ACHN (cell line): ENCODE measurements at places on chromosomes 2 and 18.

- DNase-seq: no peak
Measured at GRCh38 chr2:37875403-37875906, 49.6 kb upstream of the RMDN2 start.

- DNase-seq: no peak
Measured at GRCh38 chr2:61210332-61210981, 48.5 kb downstream of the C2orf74 start.

DNA sequence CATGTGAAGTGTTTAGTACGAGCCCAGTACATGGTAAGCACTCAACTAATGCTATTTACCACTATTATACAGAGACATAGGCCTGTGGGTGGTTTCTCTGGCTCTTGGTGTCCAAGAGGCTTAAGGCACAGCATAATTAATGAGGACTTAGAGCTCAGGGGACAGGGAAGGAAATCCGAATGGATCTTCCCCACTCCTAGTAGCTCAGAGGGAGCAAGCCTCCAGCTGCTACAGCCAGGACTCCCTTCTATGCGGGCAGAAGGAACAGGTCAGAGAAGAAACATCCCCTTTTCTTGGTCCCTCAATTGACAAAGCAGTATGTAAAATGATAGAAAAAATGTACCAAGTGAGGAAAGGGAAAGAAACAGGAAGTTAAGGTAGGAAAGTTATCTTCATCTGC lies 261.3 kb upstream of the STON1 start:
- no peak for DNase-seq

DNA sequence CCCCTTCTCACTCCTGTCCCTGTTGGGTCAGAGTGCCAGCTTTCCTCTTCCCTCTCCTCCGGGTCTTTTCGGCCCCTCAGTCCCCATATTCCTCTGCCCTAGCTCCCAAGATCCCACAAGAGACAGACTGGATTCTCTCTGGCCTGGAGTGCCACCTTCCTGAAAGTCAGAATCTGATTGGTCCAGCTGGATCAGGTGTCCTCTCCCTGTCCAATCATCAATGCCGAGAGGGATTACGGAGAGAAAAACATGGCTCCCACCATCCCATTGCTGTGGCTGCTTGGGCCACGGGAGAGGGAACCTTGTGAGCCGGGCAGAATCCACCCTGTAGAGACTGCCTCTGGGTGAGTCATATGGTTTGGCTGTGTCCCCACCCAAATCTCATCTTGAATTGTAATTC lies 2.7 kb upstream of the MROH2A start:
- DNase-seq: no peak

DNA sequence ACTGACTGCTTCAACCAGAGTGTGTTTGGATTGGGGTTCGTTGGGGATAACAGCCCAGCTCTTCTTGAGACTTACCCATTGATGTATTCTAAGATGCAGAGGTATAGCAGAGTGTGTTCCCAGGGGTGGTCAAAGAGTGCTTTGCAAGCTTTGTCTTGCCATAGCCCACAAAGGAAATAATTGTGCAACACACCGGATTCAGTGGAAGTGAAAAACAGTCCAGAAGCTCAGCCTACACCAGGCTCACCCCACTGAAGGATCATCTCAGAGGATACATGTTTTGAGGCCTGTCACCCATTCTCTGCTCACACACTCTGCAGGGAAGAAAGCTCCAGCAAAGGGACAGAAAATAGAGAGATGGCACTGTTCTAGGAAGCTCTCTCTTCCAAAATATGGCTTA lies 9.6 kb downstream of the CACNB4 start:
- DNase-seq: no peak

GRCh38 chr2:75751360-75751759 lies 40.6 kb upstream of the GCFC2 start:
- DNase-seq: no peak

GRCh38 chr2:37795938-37796337 lies 124.5 kb upstream of the CDC42EP3 start:
- DNase-seq: no peak

DNA sequence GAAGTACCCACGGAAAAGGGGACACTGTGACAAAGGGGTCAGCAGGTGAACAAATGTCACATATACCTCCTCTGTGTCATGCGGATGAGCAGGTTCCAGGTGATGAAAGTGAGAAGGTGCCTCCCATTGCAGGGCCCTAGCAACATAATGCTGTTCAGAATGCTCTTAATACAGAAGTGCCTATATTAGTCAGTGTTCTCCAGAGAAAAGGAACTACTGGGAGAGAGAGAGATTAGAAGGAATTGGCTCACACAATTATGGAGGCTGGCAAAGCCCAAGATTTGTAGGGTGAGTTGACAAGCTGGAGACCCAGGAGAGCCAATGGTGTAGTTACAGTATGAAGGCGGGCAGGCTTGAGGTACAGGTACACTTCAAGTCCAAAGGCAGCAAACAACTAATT lies 98.1 kb upstream of the CDC42EP3 start:
- DNase-seq: no peak

GRCh38 chr2:21269382-21269781 lies 145.6 kb downstream of the TDRD15 start:
- no peak for DNase-seq

- no peak for DNase-seq
Measured at GRCh38 chr2:30446602-30447148, 371 bp upstream of the LCLAT1 start.

GRCh38 chr2:161905389-161906046 lies 168.5 kb downstream of the DPP4 start:
- DNase-seq: peak; percentile 31

DNA sequence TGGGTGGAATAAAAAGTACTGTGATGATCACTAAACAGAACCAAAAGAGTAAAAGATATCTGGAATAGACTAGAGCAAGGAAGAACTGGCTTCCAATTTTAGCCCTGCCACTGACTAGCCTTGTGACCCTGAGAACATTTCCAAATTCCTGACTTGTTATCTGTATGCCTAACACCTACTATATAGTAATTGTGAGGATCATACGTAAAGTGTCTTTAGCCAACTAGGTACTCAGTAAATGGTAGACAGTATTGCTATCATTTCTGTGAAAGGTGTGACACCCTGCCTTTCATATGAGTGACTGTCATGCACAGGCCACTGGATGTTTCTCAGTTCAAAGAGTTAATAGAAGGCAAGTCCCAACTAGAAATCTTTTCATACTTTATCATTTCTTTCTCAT lies 29.8 kb downstream of the CYTIP start:
- DNase-seq: no peak

GRCh38 chr18:2910751-2911425 lies 64.1 kb downstream of the EMILIN2 start:
- no peak for DNase-seq

DNA sequence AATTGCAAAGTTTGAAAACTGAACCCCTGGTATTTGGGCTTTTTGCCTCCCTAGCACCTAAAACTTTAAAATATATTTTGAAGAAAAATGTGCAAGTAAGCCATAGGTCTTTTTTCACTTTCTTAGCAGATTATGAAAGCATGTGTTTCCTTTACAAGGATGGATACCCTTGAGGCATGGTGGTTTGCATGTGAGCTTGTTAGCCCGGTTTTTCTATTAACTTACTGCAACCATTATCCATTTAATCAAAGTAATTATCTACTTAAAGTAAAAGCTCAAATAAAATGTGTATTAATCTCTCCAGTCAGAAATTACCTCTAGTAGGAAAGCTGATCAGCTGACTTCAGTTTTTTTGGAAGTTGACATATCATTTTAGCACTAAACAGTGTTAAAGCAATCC lies 140.6 kb downstream of the EML6 start:
- no peak for DNase-seq

- no peak for DNase-seq
Measured at GRCh38 chr2:40471866-40472265, 20.0 kb upstream of the SLC8A1 start.

DNA sequence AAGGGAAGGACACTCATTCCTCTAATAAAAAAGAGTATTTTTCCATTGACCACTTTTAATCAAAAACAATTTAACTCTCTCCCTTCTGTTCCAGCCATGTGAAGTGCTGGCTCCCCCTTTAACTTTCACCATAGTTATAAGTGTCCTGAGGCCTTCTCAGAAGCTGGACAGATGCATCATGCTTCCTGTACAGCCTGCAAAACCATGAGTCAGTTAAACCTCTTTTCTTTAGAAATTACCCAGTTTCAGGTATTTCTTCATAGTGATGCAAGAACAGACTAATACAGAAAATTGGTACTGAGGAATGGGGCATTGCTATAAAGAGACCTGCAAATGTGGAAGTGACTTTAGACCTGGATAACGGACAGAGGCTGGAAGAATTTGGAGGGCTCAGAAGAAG lies 643.6 kb upstream of the DDX18 start:
- no peak for DNase-seq

GRCh38 chr2:220847589-220847988 lies 724.5 kb downstream of the EPHA4 start:
- peak; percentile 27 for DNase-seq

- no peak for DNase-seq
Measured at GRCh38 chr2:234490271-234491091, 6.4 kb downstream of the ARL4C start.

- no peak for DNase-seq
Measured at GRCh38 chr2:155022531-155022930, 324.0 kb downstream of the KCNJ3 start.
